ENCODE measurements at places on chromosomes 3 and 15.

DNA sequence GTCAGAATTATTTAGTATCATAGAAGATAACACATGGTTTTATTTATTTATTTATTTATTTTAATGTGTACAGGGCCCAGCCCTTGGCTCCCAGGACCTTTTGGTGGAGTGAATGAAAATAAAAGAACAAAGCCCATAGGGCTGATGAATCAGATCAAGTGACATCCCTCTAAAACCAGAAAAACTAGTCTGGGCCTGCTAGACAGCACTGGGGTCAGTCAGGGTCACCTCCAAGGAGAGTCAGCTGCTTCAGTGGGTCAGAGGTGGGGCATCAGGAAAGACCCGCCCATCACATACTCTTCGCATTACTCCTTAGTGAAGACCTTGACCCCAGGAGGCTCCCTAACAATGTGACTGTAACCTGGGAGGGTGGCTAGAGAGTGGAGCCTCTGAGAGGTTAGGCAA is 12.8 kb downstream of the PPCDC start:
- DNase-seq = no peak

GRCh38 chr3:169147238-169148008 is 516.1 kb downstream of the MECOM start:
- DNase-seq = no peak

- no peak for DNase-seq
Observed at GRCh38 chr15:94205366-94205765, 26.0 kb upstream of the MCTP2 start.

GRCh38 chr15:66733976-66734375 is 31.9 kb downstream of the SMAD6 start:
- DNase-seq = peak; percentile 84

GRCh38 chr3:46349484-46350261 is 4.2 kb upstream of the CCR2 start:
- DNase-seq = no peak

Measured in posterior cingulate gyrus (tissue), 11 donors.